ENCODE measurements at places on chromosomes 11 and 22.

DNA sequence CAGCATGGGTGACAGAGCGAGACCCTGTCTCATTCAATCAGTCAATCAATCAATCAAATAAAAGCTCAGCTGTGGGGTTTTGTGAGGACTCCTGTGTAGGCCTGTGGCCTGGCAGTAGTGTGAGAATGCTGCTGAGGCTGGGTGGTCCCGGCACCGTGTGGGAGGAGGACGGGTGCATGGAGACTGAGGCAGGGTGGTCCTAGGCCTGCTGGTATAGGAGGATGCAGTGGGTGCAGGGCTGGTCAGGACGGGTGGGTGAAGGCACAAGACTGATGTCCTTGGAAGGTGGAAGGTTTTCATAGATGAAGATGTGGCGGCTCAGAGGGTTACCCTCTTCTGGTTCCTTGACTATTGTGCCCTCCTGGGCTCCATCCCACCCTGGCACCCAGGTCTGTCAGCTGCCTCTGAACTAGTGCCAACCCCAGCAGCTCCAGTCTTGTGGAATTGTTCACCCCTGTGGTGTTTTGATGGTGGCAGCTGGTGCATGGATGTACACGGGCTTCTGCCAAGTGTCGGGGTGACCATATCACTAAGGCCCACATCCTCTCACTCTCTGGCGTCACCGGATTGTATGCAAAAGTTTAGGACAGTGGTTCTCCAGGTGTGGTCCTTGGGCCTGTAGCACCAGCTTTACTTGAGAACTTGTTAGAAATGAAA is 23.7 kb downstream of the TANGO2 start:
- DNase-seq = no peak

GRCh38 chr11:76849376-76849775 is 11.3 kb upstream of the ACER3 start:
- DNase-seq = no peak

- peak; percentile 65 for DNase-seq
Measured at GRCh38 chr11:12120031-12121008, 9.9 kb downstream of the MICAL2 start.

DNA sequence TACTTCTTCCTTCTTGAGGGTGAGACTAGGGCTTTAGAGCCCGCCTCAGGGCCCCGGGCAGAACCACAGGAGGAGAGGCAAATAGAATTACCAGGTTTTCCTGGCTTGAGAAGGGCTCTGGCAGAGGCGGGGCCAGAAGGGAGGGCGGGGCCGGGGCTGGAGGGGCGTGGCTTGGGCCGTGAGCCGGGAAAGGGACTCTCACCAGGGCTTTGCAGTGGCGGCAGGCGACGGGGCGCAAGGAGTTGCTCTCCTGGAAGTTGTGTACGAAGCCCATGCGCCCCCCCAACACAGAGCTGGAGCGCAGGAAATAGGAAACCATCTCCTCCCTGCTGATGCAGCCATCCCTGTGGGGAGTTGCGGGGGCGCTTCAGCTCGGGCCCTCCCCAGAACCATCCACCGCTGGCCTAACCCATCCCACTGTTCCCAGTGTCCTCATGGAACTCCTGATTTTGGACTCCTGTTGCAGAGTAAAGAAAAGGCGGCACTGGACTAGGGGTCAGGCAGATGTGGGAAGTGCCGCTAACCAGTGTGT is 6.9 kb upstream of the NRXN2 start:
- DNase-seq = peak; percentile 55

GRCh38 chr11:2442589-2442988 is 1.7 kb downstream of the TRPM5 start:
- DNase-seq = no peak

DNA sequence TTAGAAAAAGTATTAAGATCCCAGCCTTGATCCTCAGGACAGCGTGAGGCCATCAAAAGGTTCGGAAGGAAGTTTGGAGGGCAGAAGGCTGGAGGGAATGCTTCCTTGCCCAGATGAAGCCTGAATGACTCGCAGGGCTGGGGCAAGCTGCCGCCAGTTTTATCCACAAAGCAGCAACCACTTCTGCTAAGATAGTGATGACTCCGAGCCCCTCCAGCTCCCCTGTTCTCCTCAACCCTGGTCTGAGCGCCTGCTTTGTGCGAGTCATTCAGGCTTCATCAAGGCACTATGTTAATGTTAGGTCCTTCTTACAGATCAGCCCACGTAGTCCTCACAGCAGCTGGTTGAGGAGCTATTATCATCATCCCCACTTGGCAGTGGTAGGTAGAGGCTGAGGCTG is 158.8 kb downstream of the COMMD9 start:
- DNase-seq = no peak

DNA sequence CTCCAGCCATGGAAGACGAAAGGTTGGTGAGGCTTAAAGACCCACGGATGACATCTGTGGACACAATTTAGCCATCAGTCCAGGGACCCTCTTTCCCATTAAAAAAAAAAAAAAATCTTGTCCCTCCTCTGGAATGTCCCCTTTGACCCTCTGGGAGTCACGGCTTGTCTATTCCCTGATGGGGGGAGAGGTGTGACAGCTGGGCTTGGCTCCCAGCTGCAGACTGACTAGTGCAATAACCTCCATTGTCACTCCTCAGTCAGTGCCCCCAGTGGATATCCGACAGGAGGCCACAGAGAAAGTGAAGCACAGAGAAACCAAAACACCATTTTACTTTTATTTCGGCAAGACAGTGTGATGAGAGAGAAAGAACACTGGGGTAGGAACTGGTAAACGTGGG is 2.7 kb upstream of the VSIG2 start:
- DNase-seq = no peak

DNA sequence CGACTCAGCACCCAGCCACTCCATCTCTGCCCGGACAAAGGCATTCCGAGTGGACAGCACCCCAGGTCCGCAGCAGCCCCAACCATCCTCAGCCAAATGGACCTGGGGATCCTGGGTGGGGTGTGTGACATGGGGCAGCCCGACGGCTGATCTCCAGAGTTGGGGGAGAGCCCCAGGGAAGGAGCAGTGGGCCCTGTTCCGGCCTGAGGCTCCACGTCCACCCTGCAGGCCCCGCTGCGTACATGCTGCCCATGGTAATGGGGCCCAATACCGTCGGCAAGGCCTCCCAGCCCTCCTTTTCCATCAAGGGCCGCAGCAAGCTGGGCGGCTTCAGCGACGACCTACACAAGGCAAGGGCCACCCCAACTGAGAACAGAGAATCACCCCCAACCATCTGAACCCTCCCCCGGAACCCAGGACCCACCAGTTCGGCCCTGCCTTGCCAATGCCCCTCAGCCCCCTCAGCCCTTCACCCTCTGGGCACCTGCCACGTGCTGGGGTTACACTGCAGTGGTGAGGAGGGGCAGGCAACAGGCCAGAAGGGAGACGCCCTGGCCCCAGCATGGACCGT is 5.4 kb downstream of the SCGB1C1 start:
- DNase-seq = no peak

- DNase-seq = no peak
Measured at GRCh38 chr11:16392616-16393015, 36.3 kb upstream of the SOX6 start.

DNA sequence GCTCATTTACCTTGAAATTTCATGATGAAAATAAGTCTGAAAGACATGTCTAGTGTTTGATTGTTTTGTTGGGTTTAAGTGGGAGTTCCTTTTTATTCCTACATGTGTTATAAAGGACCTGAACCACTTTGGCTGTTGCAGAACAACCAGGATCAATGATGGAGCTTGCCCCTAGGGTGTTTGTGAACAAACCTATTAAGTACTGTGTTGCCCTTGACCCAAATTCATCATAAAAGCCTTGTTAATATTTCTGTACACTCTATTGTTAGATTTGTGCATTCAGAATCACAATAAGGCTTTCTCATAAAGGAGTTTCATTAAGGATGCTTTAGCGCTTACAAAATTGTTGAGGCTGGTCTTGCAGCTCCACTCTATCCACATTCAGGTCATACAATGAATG is 452.6 kb downstream of the NELL1 start:
- peak; percentile 65 for DNase-seq

DNA sequence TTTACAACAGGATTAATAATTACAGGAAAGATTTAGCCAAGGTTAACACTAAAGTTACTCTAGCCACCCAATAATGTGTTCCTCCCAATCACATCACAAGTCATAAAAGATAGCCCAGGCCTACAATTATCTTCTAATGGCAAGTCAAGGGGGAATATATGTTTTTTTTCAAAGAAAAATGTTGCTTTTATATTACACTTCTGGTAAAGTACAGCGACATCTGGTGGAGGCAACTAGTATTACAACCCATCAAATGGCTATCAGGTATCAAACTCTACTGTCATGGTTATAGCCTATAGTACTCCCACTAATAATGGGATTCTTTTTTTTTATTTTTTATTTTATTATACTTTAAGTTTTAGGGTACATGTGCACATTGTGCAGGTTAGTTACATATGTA is 71.8 kb downstream of the XRRA1 start:
- peak; percentile 6 for DNase-seq

- DNase-seq = peak; percentile 8
Measured at GRCh38 chr11:19673924-19674729, 38.5 kb upstream of the NAV2 start.

DNA sequence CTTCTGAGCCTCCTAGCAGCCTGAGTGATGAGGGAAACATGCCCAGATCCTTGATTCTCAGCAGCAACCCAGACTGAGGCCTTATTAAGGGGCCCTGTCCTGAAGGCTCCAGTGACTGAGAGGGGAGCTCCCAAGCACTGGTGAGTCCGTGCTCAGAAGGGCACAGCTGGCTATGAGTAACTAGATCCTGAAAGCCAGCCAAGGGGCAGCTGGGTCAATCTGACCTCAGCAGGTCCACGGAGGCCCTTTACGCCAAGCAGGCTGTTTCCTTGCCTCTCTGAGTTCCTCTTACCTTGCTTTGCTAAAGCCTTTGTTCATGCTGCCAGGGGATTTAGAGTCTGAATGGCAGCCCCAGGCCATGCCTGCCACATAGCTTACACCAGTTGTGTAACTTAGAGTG is 19.3 kb upstream of the MIEF1 start:
- DNase-seq = no peak

GRCh38 chr22:20807315-20807752 is 33.4 kb downstream of the SERPIND1 start:
- no peak for DNase-seq

GRCh38 chr11:68282141-68282860 is 10.5 kb upstream of the C11orf24 start:
- no peak for DNase-seq

DNA sequence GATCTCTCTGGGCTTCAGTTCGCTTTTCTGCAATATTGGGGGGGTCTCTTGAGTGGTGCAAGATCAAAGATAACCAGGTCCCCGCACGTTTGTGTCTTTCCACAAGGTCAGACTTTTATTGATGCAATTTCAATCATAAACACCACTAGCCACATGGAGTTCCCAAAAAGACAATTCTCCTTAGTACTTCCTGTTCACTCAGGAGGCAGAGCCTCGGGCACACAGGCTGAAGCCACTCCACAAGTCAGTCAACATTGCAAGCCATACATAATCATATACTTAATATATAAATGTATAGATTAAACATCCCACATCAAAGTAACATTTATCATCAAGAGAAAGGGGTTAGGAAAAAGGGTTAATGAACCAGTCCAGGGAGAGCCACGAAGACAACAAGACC is 12.0 kb downstream of the ST14 start:
- DNase-seq = no peak

- DNase-seq = no peak
Measured at GRCh38 chr11:34064291-34064690, 12.8 kb downstream of the CAPRIN1 start.

DNA sequence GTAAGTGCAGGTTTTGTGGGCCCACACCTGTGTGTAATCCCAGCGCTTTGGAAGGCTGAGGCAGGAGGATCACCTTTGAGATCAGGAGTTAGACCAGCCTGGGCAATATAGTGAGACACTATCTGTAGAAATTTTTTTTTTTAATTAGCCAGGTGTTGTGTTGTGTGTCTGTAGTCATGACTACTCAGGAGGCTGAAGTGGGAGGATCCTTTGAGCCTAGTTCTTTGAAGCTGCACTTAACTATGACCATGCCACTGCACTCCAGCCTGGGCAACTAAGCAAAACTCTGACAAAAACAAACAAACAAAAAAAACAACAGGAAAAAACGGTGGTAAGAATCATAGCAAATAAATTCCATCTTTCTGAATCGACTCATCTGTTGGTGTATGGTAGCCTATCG is 268.6 kb upstream of the PDGFD start:
- DNase-seq = no peak
